ENCODE measurements at places on chromosomes 3 and 15. TPM values are rescaled to one million over a fixed set of nuclear protein-coding genes. Genes with fewer than 3 reads are reported as not detected.
A peak's percentile ranks its signal among the peaks of the same experiment; 100 is the strongest.

BLM gene
- total RNA-seq, result 3.6 TPM

ALG1L2 gene
- not detected for total RNA-seq

SLC9A9 gene
- 2.1 TPM for total RNA-seq

GPR27 gene
- total RNA-seq, result 6.5 TPM

APBA2 gene
- 0.44 TPM for total RNA-seq

CIB1 gene
- 93.3 TPM for total RNA-seq

CEMIP gene
- 1.9 TPM for total RNA-seq

SCG3 gene
- total RNA-seq, result not detected

DNA sequence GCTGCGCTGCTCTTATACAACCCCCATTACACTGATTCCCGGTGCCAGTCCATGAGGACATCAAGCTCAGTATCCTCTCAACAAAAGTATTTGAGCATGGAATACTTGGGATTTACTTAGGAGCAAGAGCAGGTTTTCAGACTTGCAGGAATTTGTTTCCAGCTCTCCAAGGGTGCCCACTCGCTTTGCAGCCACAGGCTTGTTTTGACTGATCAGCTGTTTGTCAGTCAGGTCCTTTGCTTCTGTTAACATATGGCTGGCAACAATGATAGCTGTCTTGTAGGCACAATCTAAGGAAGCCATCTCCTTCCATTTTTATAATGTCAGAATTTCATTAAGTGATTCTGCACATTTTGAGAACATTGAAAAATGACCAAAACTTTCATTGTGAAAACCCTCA is 38.2 kb upstream of the MCF2L2 start:
- DNase-seq, result no peak

DNA sequence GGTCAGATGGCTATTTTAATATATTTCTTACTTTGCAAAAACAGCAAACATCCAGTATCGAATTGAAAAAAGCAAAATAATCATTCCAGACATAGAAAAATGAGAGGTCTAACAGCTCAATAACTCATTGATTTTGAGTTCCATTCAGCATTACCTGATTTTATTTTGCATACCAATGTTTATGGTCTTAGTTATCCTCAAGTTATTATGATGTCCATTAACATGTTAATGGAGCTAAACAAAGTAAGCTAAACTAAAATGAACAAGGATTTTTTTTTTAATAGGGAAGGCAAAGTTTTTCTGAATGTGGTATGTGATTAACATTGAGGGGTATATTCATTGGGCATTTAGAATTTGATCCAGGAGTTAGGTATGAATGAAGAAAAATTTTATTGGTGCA is 13.1 kb downstream of the MYH15 start:
- no peak for DNase-seq

DNA sequence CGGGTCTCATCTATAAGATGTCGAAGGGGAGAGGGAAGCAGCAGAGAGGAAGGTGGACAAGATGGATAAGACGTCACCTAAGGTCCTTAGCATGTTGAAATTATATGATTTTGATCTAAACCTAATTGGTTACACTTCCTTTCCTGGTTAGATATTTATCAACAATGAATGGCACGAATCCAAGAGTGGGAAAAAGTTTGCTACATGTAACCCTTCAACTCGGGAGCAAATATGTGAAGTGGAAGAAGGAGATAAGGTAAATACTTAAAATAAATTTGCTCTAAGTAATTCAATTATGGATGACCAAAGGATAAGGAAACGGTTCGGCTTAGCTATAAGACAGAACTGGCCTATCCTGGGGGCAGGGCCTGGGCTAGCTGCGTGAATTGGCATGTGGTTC is 5.5 kb downstream of the ALDH1A3 start:
- DNase-seq, result no peak

GRCh38 chr3:37715358-37715757 is 146.3 kb upstream of the CTDSPL start:
- DNase-seq, result no peak

GRCh38 chr3:188234132-188234531 is 80.2 kb downstream of the LPP start:
- no peak for DNase-seq

DNA sequence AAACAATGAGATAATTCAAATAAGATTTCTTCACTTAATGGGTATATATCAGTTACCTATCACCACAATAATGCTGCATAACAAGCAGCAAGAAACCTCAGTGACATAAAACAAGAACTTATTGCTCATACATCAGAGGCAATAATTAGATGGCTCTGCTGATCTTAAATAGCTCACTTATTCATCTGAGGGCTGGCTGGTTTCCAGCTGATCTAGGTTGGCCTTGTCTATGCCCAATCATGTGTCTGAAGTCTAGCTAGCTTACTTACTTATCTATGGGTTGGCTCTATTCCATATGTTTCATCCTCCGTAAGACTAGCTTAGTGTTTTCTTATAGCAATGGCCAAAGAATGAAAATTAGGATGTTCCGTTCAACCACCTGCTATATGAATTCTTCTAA is 109.4 kb upstream of the AGTR1 start:
- DNase-seq, result no peak

- DNase-seq, result no peak
These were observed 34.0 kb upstream of the PCSK6 start for GRCh38 chr15:101523560-101523940.

GRCh38 chr3:55511895-55512570 is 24.9 kb upstream of the WNT5A start:
- DNase-seq, result no peak

- no peak for DNase-seq
These were observed 28.6 kb downstream of the IQSEC1 start for GRCh38 chr3:13044496-13045240.

DNA sequence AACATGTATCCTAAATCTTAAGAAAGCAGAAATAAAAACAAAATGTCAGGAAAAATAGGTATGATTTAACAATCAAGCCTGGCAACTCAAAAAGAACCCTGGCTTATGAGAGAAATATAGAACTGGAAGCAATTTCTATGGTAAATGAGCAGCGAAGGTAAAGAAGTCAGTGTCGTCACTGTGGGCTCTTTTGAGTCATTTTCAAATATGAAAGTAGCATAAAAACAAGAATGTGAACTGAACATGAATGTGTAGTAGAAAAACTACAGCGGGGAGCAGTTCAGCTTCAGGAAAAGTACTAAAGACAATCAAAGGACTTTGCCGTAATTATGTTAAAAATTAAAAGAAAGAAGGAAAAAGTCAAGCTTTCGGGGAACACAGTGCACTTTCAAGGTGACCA is 17.5 kb downstream of the LSG1 start:
- DNase-seq, result no peak

GRCh38 chr3:9121366-9122001 is 128.0 kb downstream of the SRGAP3 start:
- DNase-seq, result no peak

DNA sequence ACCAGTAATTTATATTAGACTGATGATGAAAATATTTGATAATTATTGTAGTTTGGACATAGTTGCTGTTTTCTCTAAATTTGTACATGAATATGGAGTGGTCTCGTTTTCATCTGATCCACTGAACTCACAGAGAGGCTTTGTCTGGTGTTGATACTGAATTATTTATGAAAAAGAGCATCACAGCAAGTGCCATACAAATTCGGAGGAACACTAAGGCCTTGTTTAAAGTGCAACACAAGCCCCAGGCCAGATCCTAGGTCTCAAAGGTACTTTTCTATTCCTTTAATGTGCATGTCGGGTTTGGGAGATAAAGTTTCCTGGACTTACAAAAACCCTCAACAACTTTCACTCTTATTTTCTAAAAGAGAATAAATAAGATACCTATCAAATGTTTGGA is 796.8 kb upstream of the EPHA6 start:
- no peak for DNase-seq

DNA sequence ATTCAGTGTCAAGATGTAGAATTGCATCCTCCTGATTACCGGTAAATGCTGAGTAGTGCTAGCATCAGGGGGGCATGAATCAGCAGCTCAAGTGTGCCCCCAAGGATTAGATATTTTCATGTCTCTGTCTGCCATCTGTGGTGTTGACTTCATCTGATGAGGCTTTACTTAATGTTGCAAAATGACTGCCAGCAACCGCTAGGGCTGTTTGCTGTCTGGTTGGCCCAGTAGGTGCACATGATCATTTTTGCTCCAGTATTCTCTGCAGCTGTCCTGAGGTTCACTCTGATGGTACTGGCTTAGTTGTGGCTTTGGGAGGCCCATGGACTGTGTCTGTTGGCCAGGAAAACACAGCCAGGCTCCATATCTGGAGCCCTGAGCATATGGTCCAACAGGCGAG is 316.4 kb downstream of the SOX2 start:
- DNase-seq, result no peak

- no peak for DNase-seq
These were observed 74.0 kb upstream of the TRPM1 start for GRCh38 chr15:31175484-31175883.

GRCh38 chr3:154981664-154982063 is 98.5 kb upstream of the MME start:
- DNase-seq, result no peak

DNA sequence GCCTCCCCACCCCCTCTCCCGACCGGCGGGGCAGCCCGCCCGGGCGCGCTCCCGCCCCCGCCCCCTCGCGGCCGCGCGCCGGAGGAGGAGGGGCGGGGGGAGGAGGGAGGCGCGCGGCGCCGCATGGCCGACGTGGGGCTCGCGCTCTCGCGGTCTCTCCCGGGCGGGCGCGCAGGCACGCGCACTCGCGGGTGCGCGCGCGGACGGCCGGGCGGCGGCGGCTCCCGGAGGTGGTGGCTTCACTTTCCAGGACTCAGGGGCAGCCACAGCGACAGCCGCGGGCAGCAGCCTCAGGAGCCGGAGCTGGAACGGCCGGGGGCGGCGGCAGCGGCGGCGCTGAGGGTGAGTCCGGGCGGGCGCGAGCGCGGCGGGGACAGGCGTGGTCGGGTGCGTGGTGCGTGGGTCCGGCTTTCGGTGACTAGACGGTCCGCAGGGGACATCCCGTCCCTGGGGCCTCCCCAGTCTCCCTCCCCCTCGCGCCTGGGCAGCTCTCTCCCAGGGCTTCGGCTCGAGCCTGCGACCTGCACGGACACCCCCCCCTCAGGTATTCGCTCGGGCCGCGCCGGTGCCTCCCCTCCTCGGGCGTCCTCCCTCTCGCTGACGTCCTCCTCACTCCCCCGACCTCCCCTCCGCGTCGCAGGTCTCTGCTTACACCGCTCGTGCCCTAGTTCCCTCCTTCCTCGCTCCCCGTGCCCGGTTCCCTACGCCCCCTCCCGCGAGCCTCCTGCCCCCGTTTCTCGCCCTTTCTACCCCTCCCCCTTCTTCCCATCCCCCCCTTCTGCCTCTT is at the start of gene UBE2E2:
Gene UBE2E2, plus strand, starts transcription at position 407 of the 787 bp plus-strand sequence.
- DNase-seq, result peak; percentile 59

- no peak for DNase-seq
These were observed 17.3 kb upstream of the RAB11A start for GRCh38 chr15:65851981-65852380.

DNA sequence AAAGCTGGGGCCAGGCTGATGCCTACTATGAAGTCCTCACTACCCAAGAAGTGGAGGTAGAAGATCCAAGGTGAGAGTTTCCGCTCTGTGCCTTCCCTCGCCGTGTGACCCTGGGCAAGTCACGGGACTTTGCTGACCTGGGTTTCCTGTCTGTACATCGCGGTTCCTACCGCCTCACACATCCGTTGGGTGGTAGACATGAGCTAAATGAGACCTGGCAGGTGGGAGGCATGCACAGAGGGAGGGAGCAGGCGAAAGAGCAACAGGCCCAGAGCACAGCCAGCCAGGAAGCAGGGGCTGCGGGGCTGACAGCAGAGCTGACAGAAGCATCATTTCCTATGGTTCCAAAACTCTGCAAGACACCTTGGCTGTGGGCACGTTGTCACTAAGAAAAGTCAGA is 157.3 kb upstream of the BHLHE40 start:
- DNase-seq, result no peak

- DNase-seq, result no peak
These were observed 139.8 kb downstream of the ATG7 start for GRCh38 chr3:11411956-11412355.

GRCh38 chr3:112136959-112137693 is 4.1 kb upstream of the GCSAM start:
- DNase-seq, result no peak

- no peak for DNase-seq
These were observed 2.6 kb downstream of the CACNA1D start for GRCh38 chr3:53496984-53497383.

- DNase-seq, result no peak
These were observed 140.3 kb downstream of the GABRG3 start for GRCh38 chr15:27111323-27111722.

GRCh38 chr3:105355408-105356061 is 11.2 kb upstream of the ALCAM start:
- no peak for DNase-seq

DNA sequence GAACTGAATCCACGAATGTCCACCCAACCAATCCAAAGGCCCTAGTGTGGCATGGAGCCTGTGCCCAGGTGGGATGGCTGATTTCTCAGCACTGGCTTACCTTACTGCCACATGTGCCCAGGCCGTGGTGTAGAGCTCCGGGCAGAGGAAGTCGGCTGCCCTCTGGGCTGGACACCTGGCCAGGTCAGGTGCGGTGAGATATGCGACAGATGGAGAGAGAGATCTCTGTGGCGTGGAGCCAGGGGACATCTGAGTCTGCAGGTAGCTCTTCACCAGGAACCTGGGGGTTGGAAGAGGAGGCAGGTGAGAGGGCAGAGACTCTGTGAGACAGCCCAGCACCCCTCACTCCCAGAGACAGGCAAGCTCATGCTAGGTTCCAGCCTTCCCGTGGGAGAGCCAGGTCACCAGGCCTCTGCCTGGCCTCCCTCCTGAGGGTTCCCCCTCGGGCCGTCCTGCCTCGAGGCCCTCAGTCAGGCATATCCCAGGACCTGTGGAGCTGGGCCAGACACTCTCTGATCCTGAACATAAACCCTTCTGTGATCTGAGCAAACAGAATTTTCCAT is 12.6 kb downstream of the ACOX2 start:
- DNase-seq, result no peak

- peak; percentile 72 for DNase-seq
These were observed 18.3 kb downstream of the MYZAP start for GRCh38 chr15:57609805-57610529.

DNA sequence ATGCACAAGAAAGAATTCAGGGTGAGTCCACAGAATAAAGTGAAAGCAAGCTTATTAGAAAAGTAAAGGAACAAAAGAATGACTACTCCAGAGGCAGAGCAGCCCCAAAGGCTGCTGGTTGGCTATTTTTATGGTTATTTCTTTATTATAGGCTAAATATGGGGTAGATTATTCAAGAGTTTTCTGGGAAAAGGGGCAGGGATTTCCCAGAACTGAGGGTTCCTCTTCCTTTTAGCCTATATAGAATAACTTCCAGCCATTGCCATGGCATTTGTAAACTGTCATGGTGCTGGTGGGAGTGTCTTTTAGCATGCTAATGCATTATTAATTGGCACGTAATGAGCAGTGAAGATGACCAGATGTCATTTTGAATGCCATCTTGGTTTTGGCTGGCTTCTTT is 13.6 kb downstream of the GLDN start:
- DNase-seq, result no peak
